ENCODE measurements at places on chromosomes 6 and 20. TPM values are rescaled to one million over a fixed set of nuclear protein-coding genes. Genes with fewer than 3 reads are reported as not detected.
A peak's percentile ranks its signal among the peaks of the same experiment; 100 is the strongest.

The NOTCH4 gene
- 0.44 TPM for total RNA-seq

DNA sequence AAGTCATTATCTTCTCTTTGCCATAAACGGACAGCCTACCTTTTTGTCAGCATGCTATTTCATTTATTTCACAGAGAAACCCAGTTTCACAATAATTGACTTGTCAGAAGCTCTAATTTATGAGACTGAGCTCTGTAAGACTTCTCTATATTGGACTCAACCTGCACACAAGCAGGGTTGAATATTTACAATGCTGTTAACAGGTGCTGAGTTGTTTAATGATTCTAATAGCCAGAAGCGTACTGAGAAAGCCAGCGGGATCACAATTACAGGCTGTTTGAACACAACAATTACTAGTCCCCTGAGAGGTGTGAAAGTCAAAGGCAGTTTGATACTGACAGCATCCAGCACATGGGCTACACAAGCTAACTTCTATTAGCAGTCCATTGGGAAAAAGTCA lies 128.2 kb upstream of the SIM1 start:
- peaks cover 2% of the 10 kb centered on the region for H3K4me1 ChIP-seq
- H3K27ac ChIP-seq = no peak overlapping the region
- H3K36me3 ChIP-seq = peaks cover 22% of the 10 kb centered on the region
- H3K4me3 ChIP-seq = no peak overlapping the region

GRCh38 chr6:165109011-165109410 lies 200.4 kb downstream of the C6orf118 start:
- no peak overlapping the region for H3K4me3 ChIP-seq
- H3K27me3 ChIP-seq = no peaks in the 10 kb centered on the region
- no peak overlapping the region for H3K27ac ChIP-seq
- DNase-seq = no peak
- H3K36me3 ChIP-seq = no peaks in the 10 kb centered on the region

- no peak overlapping the region for H3K27ac ChIP-seq
- no peak for DNase-seq
- H3K4me3 ChIP-seq = no peak overlapping the region
- H3K36me3 ChIP-seq = peaks cover 33% of the 10 kb centered on the region
- H3K27me3 ChIP-seq = no peaks in the 10 kb centered on the region
These were observed 29.5 kb downstream of the ARFGEF2 start for GRCh38 chr20:48951041-48951440.

GRCh38 chr20:59782986-59783640 lies 150.3 kb downstream of the SYCP2 start:
- no peaks in the 10 kb centered on the region for H3K27me3 ChIP-seq
- no peaks in the 10 kb centered on the region for H3K4me1 ChIP-seq
- no peak overlapping the region for H3K27ac ChIP-seq
- no peak overlapping the region for H3K4me3 ChIP-seq
- peak; percentile 59 for DNase-seq
- H3K36me3 ChIP-seq = no peaks in the 10 kb centered on the region

The DYNLT2 gene
- 2.6 TPM for total RNA-seq

- H3K27ac ChIP-seq = peak overlapping the region; percentile 93
- H3K4me1 ChIP-seq = peaks cover 59% of the 10 kb centered on the region
- H3K27me3 ChIP-seq = no peaks in the 10 kb centered on the region
- H3K36me3 ChIP-seq = peaks cover 49% of the 10 kb centered on the region
- peak overlapping the region; percentile 52 for H3K4me3 ChIP-seq
These were observed 27.1 kb upstream of the SYNCRIP start for GRCh38 chr6:85669735-85670194.

The GTSF1L gene
- total RNA-seq = not detected

- no peak overlapping the region for H3K27ac ChIP-seq
- H3K27me3 ChIP-seq = no peaks in the 10 kb centered on the region
- peaks cover 52% of the 10 kb centered on the region for H3K36me3 ChIP-seq
- no peak for DNase-seq
- no peak overlapping the region for H3K4me3 ChIP-seq
These were observed 87.0 kb downstream of the UTRN start for GRCh38 chr6:144372116-144372515.

The TCF19 gene
- total RNA-seq = 122 TPM

GRCh38 chr6:69138148-69138547 lies 503.1 kb downstream of the ADGRB3 start:
- DNase-seq = no peak
- H3K27ac ChIP-seq = no peak overlapping the region
- no peaks in the 10 kb centered on the region for H3K4me1 ChIP-seq
- H3K36me3 ChIP-seq = no peaks in the 10 kb centered on the region
- no peak overlapping the region for H3K4me3 ChIP-seq

DNA sequence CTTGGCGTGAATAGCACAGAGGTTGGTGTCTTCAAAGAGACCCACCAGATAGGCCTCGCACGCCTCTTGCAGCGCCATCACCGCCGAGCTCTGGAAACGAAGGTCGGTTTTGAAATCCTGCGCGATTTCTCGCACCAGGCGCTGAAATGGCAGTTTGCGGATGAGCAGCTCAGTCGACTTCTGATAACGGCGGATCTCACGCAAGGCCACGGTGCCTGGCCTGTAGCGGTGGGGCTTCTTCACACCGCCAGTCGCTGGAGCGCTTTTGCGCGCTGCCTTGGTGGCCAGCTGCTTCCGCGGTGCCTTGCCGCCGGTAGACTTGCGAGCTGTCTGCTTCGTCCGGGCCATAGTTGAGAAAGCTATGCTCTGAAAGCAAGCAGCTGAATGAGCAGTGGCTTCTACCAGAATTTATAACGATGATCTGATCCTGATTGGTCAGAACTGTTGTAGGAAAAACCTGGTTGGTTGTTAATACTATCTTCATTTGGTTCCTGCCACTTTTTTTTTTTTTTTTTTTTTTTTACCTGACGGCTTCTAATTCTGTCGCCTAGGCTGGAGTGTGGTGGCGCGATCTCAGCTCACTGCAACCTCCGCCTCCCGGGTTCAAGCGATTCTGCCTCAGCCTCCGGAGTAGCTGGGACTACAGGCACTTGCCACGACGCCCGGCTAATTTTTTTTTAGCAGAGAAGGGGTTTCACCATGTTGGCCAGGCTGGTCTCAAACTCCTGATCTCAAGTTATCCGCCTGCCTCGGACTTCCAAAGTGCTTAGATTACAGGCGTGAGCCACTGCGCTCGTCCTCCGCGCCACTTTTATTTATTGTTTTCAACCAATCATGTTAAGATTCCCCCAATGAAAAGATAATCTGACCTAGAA lies 21.5 kb downstream of the OR2B2 start:
- peaks cover 49% of the 10 kb centered on the region for H3K4me1 ChIP-seq
- peaks cover 14% of the 10 kb centered on the region for H3K36me3 ChIP-seq
- no peak overlapping the region for H3K27ac ChIP-seq

GRCh38 chr6:28281288-28282064 lies at the start of gene PGBD1:
TSS of gene PGBD1 (plus strand) at chr6:28281572. CDS start at chr6:28283814, 2,242 bp downstream.
- H3K4me3 ChIP-seq = peak within 1 kb of the TSS; percentile 86
- DNase-seq = peak; percentile 70
- peaks cover 36% of the 10 kb centered on the region for H3K36me3 ChIP-seq
- peaks cover 6% of the 10 kb centered on the region for H3K27me3 ChIP-seq
- peaks cover 17% of the 10 kb centered on the region for H3K4me1 ChIP-seq

DNA sequence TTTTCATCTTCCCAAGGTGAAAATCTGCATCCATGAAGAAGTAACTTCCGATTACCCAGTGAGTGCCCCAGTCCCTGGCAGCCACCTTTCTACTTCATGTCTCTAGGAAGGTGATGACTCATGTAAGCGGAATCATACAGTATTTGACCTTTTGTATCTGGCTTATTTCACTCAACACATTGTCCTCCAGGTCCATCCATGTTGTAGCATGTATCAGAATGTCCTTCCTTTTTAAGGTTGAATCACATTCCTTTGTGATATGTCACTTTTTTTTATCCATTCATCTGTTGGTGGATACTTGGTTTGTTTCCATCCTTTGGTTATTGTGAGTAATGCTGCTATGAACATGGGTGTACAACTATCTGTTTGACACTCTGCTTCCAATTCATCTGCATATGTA lies 176.3 kb upstream of the CDYL start:
- no peaks in the 10 kb centered on the region for H3K36me3 ChIP-seq
- no peak overlapping the region for H3K27ac ChIP-seq
- no peaks in the 10 kb centered on the region for H3K4me1 ChIP-seq
- peaks cover 5% of the 10 kb centered on the region for H3K27me3 ChIP-seq
- no peak overlapping the region for H3K4me3 ChIP-seq

GRCh38 chr6:139703780-139704179 lies 329.3 kb upstream of the CITED2 start:
- no peak overlapping the region for H3K27ac ChIP-seq
- H3K4me1 ChIP-seq = no peaks in the 10 kb centered on the region
- H3K36me3 ChIP-seq = no peaks in the 10 kb centered on the region
- H3K4me3 ChIP-seq = no peak overlapping the region

- H3K27ac ChIP-seq = no peak overlapping the region
- no peak for DNase-seq
- H3K36me3 ChIP-seq = no peaks in the 10 kb centered on the region
- H3K27me3 ChIP-seq = no peaks in the 10 kb centered on the region
- H3K4me3 ChIP-seq = no peak overlapping the region
These were observed 538.6 kb upstream of the RNF217 start for GRCh38 chr6:124423621-124424020.

DNA sequence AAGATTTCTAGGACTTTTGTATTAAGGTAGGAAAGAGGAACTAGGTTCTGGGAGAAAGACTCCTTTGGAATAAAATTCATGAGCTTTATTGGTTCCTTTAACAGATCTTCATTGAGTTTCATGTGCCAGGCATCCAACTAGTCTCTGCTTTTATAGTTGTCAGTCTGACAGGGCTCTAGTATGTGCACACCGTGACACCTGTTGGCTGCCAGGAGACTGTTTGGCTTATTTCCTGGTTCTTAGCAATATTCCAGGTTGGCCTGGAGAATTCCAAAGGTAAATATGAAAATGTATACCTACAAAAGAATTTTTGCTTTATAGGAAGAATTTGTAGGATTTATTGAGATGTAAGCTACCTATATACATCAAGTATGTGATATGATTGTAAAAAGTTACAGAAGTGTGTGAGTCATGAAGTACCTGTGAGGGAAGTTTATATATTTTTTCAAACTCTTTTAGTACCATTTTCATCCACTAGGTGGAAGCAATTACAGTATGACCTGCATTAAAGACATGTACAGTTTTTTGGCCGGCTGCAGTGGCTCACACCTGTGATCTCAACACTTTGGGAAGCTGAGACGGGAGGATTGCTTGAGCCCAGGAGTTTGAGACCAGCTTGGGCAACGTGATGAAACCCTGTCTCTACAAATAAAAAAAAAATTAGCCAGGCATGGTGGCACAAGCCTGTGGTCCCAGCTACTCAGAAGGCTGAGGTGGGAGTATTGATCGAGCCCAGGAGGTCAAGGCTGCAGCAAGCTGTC lies 35.2 kb downstream of the NDUFAF5 start:
- H3K4me3 ChIP-seq = no peak overlapping the region
- no peaks in the 10 kb centered on the region for H3K4me1 ChIP-seq
- peak; percentile 22 for DNase-seq
- no peaks in the 10 kb centered on the region for H3K27me3 ChIP-seq

- H3K4me1 ChIP-seq = no peaks in the 10 kb centered on the region
- H3K36me3 ChIP-seq = no peaks in the 10 kb centered on the region
- H3K27me3 ChIP-seq = no peaks in the 10 kb centered on the region
- H3K4me3 ChIP-seq = no peak overlapping the region
These were observed 96.3 kb downstream of the GMPR start for GRCh38 chr6:16334671-16335070.

The VARS2 gene
- 38.4 TPM for total RNA-seq

- H3K27ac ChIP-seq = no peak overlapping the region
- no peak overlapping the region for H3K4me3 ChIP-seq
- no peak for DNase-seq
- peaks cover 11% of the 10 kb centered on the region for H3K4me1 ChIP-seq
- H3K27me3 ChIP-seq = peaks cover 4% of the 10 kb centered on the region
These were observed 12.5 kb downstream of the PLCB1 start for GRCh38 chr20:8144282-8145245.

- H3K27me3 ChIP-seq = peaks cover 6% of the 10 kb centered on the region
- H3K27ac ChIP-seq = no peak overlapping the region
- H3K4me3 ChIP-seq = no peak overlapping the region
- H3K4me1 ChIP-seq = no peaks in the 10 kb centered on the region
These were observed 34.3 kb upstream of the TMEM30A start for GRCh38 chr6:75318900-75319299.

GRCh38 chr6:157999168-158000051 lies 17.7 kb downstream of the SYNJ2 start:
- H3K27ac ChIP-seq = no peak overlapping the region
- no peaks in the 10 kb centered on the region for H3K27me3 ChIP-seq
- peaks cover 29% of the 10 kb centered on the region for H3K4me1 ChIP-seq
- DNase-seq = no peak

The ARFGAP1 gene
- 75.6 TPM for total RNA-seq

DNA sequence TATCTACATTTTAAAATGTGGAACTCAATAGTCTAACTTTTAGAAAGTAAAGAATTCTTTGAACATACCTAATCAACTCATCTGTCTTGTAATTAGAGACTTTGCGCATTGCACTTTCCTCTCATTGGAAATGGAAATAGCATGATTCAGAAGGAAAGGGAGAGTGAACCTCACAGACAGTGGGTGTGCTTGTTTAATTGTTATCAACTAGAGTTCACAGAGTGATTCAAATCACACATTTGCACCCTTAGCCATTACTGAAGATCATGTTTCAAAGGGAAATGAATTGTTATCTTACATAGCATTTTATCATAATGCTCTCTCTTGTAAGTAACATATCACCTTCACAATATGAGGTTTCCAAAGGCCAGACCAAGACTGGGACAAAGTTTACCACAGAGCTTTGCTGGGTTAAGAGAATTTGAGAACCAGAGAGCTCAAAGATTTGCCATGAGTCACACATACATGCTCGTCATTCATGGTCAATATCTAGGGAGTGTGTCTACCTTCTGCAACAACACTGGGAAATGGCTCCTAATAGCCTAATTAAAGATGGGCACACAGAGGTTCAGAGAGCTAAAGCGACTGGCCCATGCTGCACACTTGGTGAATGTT lies 21.5 kb downstream of the GSTA3 start:
- H3K36me3 ChIP-seq = no peaks in the 10 kb centered on the region
- H3K27me3 ChIP-seq = peaks cover 20% of the 10 kb centered on the region
- no peak overlapping the region for H3K27ac ChIP-seq
- no peak overlapping the region for H3K4me3 ChIP-seq
- no peaks in the 10 kb centered on the region for H3K4me1 ChIP-seq

- no peak for DNase-seq
- H3K27me3 ChIP-seq = no peaks in the 10 kb centered on the region
- no peak overlapping the region for H3K27ac ChIP-seq
- no peaks in the 10 kb centered on the region for H3K4me1 ChIP-seq
These were observed 137.2 kb downstream of the MMUT start for GRCh38 chr6:49325891-49326290.

- no peak overlapping the region for H3K27ac ChIP-seq
- no peak for DNase-seq
- no peak overlapping the region for H3K4me3 ChIP-seq
- H3K4me1 ChIP-seq = no peaks in the 10 kb centered on the region
- no peaks in the 10 kb centered on the region for H3K27me3 ChIP-seq
These were observed 158.3 kb downstream of the DLL1 start for GRCh38 chr6:170132561-170132991.

- H3K27me3 ChIP-seq = peaks cover 6% of the 10 kb centered on the region
- no peak overlapping the region for H3K4me3 ChIP-seq
- no peaks in the 10 kb centered on the region for H3K36me3 ChIP-seq
- DNase-seq = no peak
- peaks cover 19% of the 10 kb centered on the region for H3K4me1 ChIP-seq
These were observed 74.0 kb downstream of the UNC5CL start for GRCh38 chr6:40965046-40965445.

- no peaks in the 10 kb centered on the region for H3K36me3 ChIP-seq
- H3K4me1 ChIP-seq = no peaks in the 10 kb centered on the region
- no peak for DNase-seq
- no peaks in the 10 kb centered on the region for H3K27me3 ChIP-seq
These were observed 70.1 kb upstream of the TENT5A start for GRCh38 chr6:81822568-81822967.

The SPTLC3 gene
- 0.37 TPM for total RNA-seq

- H3K27ac ChIP-seq = no peak overlapping the region
- H3K27me3 ChIP-seq = peaks cover 23% of the 10 kb centered on the region
- H3K4me1 ChIP-seq = peaks cover 7% of the 10 kb centered on the region
These were observed 159.5 kb downstream of the LY86 start for GRCh38 chr6:6748001-6748400.
